ENCODE measurements at places on chromosomes 5 and 9.

GRCh38 chr5:58887721-58888409 is 305.0 kb downstream of the RAB3C start:
- DNase-seq: no peak

GRCh38 chr9:84519413-84519812 is 150.1 kb upstream of the NTRK2 start:
- no peak for DNase-seq

DNA sequence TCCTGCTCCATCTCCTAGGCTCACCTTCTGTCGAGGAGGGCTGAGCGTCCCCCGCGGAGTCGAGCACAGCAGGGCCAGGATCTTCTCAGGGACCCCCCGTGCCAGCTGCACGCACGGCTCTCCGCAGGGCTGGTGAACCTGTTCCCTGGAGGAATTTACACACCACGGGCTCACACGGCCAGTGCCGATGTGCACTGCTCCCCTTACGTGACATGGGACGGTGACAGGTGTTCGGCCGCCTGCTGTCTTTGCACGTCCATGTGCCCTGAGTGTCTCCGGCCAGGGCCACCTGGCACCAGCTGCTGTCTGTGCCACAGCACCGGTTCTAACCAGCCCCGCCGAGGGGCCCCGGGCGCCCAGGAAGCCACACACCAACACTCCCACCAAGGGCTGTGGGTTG is 8.7 kb upstream of the AGPAT2 start:
- no peak for DNase-seq

DNA sequence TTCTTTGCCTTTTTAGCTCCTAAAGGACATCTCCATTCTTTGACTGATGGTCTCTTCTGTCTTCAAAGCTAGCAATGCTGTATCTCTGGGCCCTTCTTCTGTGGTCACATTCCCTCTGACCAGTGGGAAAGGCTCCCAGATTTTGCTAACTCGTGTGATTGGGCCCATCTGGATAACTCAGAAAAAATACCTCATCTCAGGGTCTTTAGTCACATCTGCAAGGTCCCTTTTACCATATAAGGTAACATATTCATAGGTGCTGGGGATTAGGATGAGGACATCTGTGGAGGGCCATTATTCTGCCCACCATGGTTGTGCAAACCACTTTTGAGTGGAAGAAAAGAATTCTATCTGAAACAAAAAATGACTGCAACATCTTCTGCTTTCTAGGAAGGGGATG is 76.3 kb upstream of the MAMDC2 start:
- DNase-seq: no peak

GRCh38 chr5:174378121-174378874 is 332.8 kb downstream of the NSG2 start:
- no peak for DNase-seq

DNA sequence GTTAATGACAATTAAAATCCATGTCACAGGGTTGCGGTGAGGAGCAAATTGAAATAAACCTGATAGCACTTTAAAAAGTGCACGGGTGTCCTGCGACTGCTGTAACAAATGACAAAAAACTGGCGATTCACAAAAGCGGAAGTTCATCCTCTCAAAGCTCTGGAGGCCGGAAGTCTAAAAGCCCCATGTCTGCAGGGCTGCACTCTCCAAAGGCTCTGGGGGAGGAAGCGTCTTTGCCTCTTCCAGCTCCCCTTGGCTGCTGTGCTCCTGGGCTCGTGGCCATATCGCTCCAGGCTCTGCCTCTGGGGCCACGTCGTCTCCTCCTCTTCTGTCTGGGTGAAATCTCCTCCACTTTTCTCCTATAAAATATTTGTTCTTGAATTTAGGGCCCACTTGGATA is 273.9 kb upstream of the IRX2 start:
- no peak for DNase-seq

DNA sequence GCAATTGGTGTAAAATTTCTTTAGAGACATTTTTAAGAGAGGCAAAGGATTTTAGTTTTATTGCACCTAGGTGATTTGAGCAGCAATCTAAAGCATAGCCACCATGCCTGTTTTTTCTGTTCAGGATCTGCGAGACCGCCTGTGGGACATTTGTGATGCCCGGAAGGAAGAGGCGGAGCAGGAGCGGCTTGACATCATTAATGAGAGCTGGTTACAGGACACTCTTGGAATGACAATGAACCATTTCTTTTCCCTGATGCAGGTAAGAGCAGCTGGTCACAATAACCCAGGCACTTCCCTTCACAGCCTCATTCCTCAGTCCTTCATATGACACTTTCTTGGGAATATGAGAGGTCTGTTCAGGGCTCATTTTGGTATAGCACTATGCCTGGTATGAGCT is 103.2 kb upstream of the IL7R start:
- DNase-seq: no peak

DNA sequence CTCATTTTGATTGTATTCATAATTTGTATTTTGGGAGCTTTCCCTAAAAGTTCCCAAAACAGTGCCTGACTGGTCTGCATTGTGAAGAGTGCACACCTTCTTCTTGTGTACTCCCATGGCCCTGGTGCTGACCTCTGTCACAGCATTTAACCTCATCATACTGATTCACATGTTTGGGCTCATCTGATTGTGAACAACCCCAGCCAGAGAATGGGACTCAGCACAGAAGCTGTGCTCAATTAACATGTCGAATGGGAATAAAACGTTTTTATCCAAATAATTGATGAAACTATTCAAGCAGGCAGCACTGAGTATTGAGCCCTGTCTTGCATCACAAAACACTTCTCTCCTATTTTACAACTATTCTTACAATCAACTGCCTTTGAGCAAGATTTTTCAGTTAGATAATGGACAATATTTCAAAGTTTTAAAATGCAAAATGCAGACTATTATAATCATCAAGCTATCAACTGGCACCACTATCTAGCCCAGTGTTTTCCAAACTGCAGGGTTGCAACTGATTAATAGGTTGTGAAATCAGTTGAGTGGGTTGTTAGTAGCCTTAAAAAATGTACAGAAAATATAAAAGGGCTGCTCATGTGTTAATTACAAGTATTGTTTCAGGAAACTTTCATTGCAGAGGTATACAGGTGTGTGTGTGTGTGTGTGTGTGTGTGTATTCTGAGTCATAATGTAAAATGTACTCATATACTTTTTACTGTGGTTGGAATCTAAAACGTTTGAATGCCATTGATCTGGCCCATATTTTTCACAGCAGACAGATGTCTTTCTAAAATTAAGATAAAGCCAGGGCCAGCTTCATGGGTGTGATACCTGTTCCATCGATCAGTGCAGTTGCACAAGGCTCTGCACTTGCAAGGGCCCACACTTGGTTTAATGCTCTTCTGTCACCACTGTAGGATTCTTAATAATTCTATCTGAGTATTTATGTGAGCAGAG is 190.5 kb downstream of the PIK3R1 start:
- no peak for DNase-seq

- no peak for DNase-seq
Measured at GRCh38 chr5:103867857-103868598, 305.4 kb upstream of the NUDT12 start.

GRCh38 chr9:15606643-15607472 is 54.0 kb downstream of the CCDC171 start:
- DNase-seq: no peak

DNA sequence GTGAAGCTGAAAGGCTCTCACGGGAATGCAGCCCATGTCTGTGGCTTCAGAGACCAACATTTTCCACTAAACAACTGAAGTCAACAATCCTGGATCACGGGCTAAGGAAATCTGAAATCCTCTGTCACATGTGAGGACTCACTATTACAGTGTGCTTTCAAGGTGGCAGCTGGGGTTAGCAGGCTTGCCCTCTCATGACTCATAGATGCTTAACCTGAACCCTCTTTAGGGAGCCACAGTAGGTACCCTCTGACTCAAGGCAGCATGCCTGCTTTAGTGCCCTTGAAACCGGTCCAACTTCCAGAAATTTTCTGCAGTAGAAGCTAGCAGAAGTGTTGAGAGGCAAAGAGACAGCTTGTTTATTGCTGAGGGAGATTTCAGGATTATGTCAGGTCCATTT is 232.5 kb downstream of the GABRB2 start:
- DNase-seq: no peak

DNA sequence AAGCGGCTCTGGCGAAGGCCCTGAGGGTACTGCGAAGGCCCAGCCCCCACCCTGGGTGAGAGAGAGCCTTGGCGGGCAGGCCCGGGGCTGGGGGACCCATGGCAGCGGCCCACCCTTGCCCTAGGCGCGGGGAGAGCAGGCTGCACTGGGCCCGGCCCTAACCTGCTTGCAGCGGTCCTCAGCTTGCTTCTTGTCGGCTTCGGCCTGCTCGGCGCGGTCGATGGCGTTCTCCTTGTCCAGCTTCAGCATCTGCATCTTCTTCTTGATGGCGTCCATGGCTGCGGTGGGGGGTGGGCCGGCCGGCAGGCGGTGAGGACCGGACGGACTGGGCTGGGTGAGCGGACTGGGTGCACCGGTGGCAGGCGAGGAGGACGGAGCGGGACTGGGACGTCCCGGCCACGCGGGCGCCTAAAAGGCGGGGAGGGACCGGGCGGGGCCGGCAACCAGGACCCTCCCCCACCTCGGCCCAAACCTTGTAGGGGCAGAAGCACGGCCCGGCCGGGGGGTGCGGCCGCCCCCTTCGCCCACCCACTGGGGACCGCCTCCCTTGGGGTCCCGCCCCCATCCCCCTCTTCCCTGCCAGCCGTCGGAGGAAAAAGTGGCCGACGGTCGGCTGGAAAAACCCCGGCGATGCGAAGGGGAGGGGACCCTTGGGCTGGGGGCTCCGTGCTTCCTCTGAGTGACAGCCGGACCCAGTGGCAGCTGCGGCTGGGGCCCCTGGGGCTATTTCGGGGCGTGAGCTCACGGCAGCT is at the start of gene TPM2:
Gene TPM2, minus strand, starts transcription at position 384 of the 752 bp plus-strand sequence. Its CDS starts 108 bp downstream, at position 276.
- DNase-seq: no peak

DNA sequence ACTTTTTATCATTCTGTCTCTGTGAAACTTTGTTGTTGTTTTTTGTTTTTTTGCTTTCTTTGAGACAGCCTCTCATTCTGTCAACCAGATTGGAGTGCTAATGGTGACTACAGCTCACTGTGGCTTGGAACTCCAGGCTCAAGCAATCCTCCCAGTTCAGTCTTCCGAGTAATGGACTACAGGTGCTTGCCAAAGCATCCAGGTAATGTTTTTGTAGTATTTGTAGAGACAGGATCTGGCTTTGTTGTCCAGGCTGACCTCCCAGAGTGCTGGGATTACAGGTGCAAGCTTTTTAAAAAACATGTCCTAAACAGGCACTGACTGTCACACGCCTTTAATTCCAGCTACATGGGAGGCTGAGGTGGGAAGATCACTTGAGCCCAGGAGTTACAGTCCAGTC is 235.1 kb downstream of the MEF2C start:
- no peak for DNase-seq

- DNase-seq: no peak
Measured at GRCh38 chr9:36855448-36856315, 178.4 kb downstream of the PAX5 start.

Measured in SIG-M5 (cell line).